ENCODE measurements at places on chromosomes 1 and 21.

DNA sequence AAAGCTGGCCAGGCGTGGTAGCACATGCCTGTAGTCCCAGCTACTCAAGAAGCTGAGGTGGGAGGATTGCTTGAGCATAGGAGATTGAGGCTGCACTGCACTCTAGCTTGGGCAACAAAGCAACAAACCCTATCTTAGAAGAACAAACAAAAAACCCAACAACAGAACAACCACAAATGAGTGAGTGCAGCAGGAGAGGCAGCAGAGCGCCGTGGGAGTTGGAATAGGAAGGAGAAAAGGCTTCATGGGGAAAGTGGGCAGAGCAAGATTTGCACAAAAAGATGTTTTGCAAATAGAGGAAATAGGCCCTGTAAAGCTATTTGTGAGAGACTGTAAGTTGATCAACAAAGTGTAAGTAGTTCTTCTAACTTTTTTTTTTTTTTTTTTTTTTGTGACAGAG is 19.6 kb downstream of the SMAP2 start:
- DNase-seq: no peak

- no peak for DNase-seq
These were observed 33.2 kb downstream of the RGS13 start for GRCh38 chr1:192669174-192669573.

- peak; percentile 69 for DNase-seq
These were observed 28.0 kb upstream of the H3-3A start for GRCh38 chr1:226034482-226034881.

DNA sequence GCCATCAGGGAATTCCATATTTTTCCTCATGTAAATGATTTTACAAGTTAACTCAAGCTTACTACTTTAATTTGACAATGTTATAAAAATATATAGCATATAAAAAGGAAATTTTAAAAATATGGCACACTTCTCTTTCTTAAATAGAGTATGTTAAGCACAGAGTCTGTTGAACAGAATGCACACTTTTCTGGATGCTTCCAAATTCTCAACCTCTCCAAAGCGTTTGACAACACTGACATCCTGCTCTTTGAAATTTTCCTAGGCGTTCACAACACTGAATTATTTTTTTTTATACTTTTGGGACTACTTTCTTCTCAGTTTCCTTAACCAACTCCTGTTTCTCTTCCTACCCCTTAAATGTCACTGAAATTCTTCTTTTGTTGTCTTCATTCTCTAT is 117.8 kb upstream of the PLXNA2 start:
- DNase-seq: no peak

- no peak for DNase-seq
These were observed 479.0 kb downstream of the PTBP2 start for GRCh38 chr1:97200595-97200994.

DNA sequence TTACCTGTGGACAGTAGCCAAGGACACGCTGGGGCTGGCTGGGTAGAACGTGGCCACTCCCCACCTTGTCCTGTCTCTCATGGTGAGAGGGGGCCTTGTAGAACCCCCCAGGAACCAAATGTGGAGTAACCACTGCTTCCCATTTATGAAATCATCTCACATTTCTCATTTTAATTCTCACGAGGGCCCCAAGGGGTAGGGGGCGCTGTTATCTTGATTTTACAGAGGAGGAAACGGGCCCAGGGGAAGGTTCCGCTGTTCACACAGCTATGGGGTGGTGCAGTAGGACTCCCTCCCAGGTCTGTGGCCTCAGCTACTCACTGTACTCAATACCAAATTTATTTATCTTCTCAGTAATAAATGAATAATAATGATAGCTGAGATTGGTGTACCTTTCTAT is 5.5 kb downstream of the SMPDL3B start:
- no peak for DNase-seq

DNA sequence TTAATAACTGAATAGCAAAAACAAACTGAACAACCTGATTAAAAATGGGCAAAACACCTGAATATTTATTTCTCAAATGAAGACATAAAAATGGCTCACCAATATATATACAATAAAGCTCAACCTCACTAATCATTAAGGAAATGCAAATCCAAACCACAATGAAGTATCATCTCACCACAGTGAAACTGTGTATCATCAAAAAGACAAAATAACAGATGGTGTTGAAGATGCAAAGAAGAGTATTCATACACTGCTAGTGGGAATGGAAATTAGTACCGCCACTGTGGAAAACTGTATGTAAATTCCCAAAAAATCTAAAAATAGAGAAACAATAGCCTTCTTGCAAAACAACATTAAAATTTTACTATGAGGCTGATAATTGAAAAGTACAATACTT is 1660.1 kb upstream of the B3GALT2 start:
- no peak for DNase-seq

DNA sequence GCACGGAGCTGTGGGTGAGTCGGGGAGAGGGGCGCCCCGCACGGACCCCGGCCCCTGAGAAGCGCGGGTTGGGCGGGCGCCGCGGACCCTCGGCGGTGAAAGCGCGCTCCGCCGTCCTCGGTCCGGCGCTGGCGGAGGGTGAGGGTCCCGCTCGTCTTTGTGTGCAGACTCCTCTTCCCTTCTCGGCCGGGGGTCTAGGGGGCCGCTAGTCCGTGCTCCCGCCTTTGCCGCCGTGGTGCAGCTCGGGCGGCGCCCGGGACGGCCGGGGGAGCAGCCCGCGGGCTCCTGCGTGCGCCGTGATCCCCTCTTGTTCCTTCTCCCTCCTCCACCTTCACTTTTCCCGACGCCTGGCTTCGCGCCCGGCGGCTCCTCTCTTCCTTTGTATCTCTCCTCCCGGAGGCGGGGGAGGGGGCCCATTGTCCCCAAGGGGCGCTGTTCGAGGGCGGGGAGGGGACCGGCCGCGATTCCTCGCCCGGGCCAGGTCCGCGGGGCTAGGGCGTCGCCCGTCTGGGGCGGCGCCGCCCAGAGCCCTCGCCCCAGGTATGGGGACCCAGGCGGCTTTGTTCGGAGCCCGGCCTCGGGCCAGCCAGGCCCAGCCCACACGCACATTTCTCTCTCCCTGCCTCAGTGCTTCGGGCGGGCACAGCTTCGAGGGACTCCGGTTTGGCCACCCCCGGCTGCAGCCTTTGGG is 519 bp downstream of the FNBP1L start:
- DNase-seq: no peak

GRCh38 chr1:55689800-55690199 is 474.6 kb upstream of the USP24 start:
- no peak for DNase-seq

DNA sequence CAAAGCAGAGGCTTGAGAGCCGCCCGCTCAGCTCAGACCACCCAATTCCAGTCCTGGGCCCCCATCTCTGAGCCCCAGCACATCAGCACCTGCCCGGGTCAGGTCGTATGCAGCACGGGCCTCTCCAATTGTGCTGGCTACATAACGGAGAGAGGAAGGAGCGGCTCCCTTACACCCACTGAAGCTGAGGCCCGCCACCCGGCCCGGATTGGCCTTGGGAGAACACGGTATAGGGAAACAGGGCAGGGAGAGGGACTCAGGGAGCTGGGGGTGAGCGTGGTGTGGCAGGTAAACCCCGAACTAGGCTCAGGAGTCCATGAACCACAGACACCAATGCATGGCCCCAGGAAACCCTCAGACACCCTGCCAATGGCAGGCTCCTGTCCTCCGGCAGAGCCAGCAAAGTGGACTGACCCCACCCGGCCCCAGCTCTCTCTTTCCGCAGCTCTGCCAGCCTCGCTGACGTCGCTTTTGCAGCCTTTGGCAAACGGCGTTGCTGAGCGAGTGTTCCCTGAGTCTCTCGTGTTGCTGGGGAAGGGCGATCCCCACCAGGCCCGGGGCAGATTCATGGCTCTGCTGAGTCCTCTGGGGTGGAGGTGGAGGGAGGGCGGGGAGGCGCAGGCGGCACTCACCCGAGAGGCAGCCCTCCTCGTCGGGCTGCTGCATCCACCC is 16.5 kb downstream of the MEGF6 start:
- no peak for DNase-seq

DNA sequence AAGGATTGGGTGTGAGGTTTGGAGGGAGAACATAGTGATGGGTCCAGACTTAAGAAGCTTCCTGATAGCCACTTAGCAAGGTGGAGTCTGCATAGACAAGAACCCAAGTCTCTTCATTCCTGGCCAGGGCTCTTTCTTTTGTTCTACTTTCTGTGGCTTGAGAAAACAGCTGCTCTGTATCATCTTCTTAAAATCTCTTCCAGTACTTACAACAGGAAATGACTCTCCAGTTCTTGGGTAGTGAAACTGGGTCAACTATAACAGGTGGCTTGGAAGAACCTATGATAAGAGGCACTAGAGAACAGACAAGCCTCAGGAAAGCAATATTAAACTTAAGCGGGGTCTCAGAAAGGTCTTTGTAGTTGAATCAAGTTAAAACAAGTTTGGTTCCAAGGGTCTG is 148.1 kb upstream of the USP24 start:
- no peak for DNase-seq

- no peak for DNase-seq
These were observed 100.8 kb downstream of the UCK2 start for GRCh38 chr1:165928075-165928731.

- no peak for DNase-seq
These were observed 14.6 kb downstream of the NGF start for GRCh38 chr1:115323366-115324004.

Data from anterior cingulate cortex (tissue), 58 donors.